ENCODE measurements at places on chromosomes 11 and 22.

DNA sequence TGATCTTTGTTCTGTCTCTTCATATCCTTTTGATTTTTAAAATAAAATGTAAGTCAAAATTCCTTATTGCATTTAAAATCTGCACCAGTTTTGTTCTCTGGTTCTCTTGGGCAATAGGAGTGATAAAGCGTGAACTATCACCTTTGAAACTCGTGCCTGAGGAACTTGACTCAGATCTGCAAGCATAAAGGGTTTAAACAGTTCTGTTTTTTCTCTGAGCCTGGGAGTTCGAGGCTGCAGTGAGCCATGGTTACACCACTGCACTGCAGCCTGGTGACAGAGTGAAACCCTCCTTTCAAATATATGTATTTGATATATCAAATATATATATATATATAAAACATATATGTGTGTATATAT, 38.9 kb upstream of the CLMP start:
- no peak for DNase-seq

GRCh38 chr22:42881982-42882656, 25.0 kb upstream of the ARFGAP3 start:
- no peak for DNase-seq

- DNase-seq, result no peak
Observed at GRCh38 chr22:32949391-32950173, 108.6 kb downstream of the SYN3 start.

- peak; percentile 35 for DNase-seq
Observed at GRCh38 chr11:13297917-13298356, 20.3 kb downstream of the BMAL1 start.

All from Kasumi-1 (cell line).